ENCODE measurements at places on chromosomes 3 and 15.
A peak's percentile ranks its signal among the peaks of the same experiment; 100 is the strongest.

DNA sequence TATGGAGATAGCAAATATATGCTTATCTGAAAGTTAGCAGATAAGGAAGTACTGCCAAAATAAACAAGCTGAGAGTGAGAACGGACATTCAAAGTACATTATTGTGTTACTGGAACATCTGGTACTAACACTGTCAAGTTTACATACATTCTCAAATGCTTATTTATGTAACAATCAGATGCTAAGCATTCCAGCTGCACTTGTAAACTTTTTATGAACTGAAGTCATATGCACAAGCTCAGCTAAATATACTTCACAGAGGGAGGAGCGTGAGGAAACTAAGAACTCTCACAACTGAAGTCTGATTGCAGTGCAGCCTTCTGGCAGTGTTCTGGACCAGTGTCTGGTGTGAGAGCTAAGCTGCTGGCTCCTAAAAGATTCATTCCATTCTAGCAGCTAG, 223.7 kb upstream of the NANOGP8 start:
- DNase-seq = no peak

GRCh38 chr3:172057624-172058327, 18.4 kb downstream of the FNDC3B start:
- DNase-seq = no peak

GRCh38 chr3:110495201-110495927, 576.3 kb upstream of the NECTIN3 start:
- no peak for DNase-seq

DNA sequence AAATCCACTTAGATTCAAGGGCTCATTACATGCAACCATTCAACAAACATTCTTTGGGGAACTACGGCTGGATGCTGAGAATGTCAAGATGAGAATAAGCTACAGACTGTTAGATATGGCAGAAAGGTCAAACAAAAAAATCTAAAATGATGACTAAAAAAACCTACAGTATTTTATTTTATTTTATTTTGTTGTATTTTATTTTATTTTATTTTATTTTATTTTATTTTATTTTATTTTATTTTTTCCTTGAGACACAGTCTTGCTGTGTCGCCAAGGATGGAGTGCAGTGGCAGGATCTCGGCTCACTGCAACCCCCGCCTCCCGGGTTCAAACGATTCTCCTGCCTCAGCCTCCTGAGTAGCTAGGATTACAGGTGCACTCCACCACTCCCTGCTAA, 46.2 kb downstream of the WDR72 start:
- no peak for DNase-seq

GRCh38 chr3:146550743-146551510, 6.5 kb upstream of the PLSCR1 start:
- DNase-seq = peak; percentile 20

DNA sequence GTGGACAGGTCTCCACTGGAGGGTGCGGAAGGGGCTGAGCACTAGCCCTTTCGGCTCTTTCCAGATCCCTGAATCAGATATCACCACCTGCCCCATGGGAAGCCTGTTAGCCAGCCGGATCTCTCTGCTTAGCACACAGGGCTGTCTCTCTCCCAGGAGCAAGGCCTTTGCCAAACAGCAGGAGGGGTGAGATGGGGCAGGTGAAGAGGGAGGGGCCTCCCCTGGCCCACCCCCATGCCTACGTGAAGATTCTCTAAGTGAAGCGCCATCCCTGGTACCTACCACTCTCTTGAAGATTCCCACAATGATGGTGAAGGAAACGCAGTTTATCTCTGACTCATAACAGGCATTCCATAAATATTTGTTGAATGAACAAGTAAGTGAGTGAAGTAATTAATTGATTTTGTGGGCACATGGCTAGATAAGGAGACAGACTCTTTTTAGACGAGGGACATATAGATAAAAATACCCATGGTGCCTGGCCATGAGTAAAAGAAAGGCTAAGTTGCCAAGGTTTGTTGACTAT, 19.6 kb upstream of the HCN4 start:
- DNase-seq = no peak

- no peak for DNase-seq
These were observed 29.1 kb downstream of the DAPK2 start for GRCh38 chr15:64017082-64017588.

GRCh38 chr15:41207687-41208448, 22.7 kb downstream of the EXD1 start:
- no peak for DNase-seq

GRCh38 chr3:136038668-136039067, 73.1 kb downstream of the PPP2R3A start:
- no peak for DNase-seq

- peak; percentile 40 for DNase-seq
These were observed 205.9 kb downstream of the MBNL1 start for GRCh38 chr3:152474585-152474984.

GRCh38 chr3:104429727-104430126, 937.0 kb upstream of the ALCAM start:
- no peak for DNase-seq

- DNase-seq = no peak
These were observed 79.8 kb downstream of the ABHD5 start for GRCh38 chr3:43770426-43771103.

GRCh38 chr15:69647142-69647513, 194.5 kb downstream of the RPLP1 start:
- DNase-seq = no peak

DNA sequence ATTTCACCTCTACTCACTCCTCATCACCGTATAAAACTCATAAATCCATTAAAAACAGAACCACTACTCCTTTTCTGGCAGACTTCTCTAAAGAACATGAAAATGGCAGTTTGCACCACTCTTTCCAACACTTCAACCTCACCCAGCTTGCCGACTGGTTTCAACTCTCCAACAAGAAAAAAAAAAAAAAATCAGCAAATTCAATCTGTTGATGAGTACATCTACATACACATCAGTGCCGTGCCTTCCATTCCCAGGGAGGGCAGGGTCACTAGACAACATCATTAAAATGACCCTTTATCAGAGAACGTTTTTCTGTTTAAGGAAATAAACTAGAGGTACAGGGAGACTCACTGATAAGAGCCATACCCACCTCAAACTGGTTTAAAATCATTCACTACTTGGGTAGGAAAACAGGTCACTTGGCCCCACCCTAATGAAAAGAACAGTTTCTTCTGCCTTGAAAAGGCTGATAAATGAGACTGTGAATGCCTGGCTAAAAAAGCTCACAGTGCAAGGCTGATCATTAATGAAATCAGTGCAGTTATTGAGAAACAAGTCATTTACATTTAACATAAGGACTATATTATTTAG, 6.0 kb downstream of the ANXA2 start:
- DNase-seq = no peak

DNA sequence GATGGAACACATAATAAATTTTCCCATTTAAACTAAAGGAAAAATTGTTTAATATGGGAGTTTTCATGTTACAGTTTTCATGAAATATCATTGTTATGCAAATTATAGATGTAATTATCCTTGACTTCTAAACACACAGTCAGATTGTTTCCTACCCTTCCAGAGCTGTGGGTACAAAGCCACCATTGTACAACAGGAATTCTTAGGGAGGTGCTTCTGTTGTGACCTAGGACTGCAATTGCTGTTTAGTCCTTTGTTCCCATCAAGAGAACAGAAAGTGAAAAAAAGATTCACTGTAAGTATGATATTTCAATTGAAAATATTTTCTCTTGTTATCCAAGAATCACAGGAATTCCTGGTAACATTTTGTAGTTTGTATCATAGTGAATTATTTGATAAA, 455.3 kb upstream of the NAALADL2 start:
- no peak for DNase-seq

- DNase-seq = no peak
These were observed 223.3 kb downstream of the P3H2 start for GRCh38 chr3:189897406-189897805.

DNA sequence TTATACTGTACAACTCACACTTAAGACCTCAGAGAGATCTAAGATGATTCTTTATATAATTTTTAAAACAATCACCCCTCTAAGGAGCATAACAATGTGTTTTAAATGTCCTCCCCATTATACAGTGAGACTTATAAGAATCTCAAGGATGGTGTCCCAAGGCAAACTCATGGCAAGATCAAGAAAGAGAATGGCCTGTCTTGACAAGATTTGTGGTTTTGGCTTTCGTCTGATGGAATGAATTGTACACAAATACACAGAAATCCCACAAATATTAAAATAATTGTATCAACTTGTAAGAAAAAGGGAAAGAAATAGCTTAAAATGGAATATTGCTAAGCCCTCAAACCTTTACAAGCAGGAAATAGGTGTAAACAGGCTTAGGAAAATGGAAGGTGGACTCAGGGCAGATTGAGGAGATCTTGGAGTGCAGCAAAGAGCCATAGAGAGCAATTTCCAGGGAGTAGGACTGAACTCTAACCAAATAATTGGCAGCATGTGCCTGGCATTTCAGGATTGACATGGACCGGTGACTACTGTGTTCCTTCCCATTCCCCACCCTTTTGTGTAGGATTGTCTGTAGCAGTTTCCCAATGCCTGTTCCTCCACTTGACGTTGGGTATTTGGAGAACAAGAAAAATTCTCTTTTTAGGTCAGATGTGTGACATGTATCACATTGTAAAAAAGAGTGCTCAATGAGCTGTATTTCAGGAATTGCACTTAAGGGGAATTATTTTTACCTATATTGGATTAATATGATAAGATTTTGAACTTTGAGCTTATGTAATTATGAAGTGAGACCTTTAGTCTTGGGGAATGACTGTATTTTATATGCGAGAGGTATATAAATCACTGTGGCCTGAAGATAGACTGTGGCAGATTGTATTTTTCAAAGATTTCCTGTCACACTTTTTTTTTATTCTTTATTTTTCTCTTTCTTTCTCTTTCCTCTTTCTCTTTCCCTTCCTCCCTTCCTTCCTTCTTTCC, 317.8 kb upstream of the SLITRK3 start:
- DNase-seq = no peak

- DNase-seq = no peak
These were observed 102.1 kb downstream of the RFTN1 start for GRCh38 chr3:16411441-16411840.

DNA sequence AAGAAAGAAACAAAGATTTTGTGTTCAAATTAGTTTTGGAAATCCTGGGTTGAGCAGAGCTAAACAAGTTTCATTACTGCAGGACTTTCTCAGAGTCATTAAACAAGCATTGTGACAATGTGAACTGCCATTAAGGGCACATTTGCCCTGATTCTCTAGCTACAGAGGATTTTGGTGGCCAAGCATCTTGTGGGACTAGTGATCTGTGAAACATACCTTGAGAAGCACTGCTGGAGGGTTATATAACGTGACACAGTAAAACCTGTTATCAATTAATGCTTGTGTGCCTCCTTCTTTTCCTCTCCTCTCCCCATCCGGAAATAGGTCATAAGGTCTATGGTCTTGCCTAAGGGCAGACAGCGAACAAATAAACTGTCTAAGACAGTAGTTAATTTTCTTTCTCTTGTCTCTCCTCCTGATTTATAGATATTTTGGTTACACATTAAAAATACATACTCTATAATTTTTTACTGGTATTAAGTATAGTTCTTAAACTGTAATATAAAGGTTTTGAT, 167.3 kb upstream of the NANOGP8 start:
- no peak for DNase-seq

GRCh38 chr15:66724732-66725463, 22.9 kb downstream of the SMAD6 start:
- DNase-seq = no peak

- peak; percentile 89 for DNase-seq
These were observed 8.1 kb downstream of the PPM1M start for GRCh38 chr3:52253314-52254304.

GRCh38 chr3:23863060-23863459, 53.7 kb downstream of the NKIRAS1 start:
- no peak for DNase-seq

DNA sequence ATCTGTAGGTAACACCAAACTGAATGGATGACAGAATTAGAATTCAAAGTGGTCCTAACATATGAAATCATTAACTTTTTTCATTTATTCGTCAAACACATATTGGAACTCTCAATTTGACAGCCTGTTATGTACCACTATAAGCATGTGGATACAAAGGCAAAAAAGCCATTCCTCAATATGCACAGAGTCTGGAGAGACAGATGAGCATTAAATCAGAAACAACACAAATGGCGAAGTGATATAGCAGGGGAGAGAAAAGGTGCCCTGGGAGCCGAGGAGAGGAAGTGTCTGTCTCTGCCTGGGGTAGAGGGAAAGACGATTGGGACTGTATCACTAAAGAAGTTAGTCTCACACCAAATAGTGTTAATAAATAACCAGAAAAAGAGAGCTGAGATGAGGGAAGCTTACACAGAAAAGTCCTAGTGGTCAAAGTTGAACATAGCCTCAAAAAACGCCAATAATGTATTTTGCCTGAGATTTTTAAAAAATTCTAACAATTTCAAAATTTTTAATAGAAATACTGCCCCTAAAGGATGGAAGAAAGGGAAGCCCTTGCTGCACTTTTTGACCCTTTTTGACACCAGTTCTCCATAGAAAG, 417.5 kb downstream of the TUSC7 start:
- DNase-seq = no peak

DNA sequence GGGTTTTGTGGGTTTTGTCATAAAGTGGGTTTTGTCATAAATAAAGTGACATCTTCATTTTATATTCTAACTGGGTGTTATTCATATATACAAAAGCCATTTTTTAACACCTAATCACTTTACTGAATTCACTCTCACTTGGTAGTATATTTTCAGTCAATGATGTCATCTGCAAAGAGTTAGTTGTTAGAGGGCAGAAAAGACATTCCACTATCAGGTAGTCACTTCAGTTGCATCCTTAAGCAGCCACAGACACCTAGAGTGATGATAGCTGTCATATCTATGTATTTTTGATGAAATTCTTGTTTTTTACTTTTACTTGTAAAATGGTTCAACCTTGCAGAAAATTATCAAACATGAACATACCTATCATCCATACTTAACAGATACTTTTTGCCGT, 89.0 kb downstream of the DHX36 start:
- no peak for DNase-seq

- no peak for DNase-seq
These were observed 20.7 kb upstream of the ISLR2 start for GRCh38 chr15:74109713-74110112.

- DNase-seq = peak; percentile 50
These were observed 1.5 kb downstream of the ZNF639 start for GRCh38 chr3:179324270-179324754.

DNA sequence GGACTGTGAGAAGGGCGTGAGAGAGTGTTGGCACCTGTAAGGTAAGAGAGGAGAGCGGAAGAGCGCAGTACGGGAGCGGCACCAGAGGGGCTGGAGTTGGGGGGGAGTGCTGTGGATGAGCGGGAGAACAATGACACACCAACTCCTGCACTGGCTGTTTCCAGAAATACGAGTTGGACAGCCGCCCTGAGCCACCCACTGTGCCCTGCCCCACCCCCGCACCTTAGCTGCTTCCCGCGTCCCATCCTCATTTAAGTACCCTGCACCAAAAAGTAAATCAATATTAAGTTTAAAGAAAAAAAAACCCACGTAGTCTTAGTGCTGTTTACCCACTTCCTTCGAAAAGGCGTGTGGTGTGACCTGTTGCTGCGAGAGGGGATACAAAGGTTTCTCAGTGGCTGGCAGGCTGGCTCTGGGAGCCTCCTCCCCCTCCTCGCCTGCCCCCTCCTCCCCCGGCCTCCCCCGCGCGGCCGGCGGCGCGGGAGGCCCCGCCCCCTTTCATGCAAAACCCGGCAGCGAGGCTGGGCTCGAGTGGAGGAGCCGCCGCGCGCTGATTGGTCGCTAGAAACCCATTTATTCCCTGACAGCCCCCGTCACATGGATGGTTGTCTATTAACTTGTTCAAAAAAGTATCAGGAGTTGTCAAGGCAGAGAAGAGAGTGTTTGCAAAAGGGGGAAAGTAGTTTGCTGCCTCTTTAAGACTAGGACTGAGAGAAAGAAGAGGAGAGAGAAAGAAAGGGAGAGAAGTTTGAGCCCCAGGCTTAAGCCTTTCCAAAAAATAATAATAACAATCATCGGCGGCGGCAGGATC, at the start of gene SOX2:
Gene SOX2 (plus strand): TSS at position 601 of the 811 bp plus-strand sequence. CDS start 436 bp downstream, outside the sequence.
- peak; percentile 70 for DNase-seq
